ENCODE measurements at places on chromosomes 2 and 18.

GRCh38 chr18:21306368-21306767, 64.3 kb downstream of the GREB1L start:
- no peak for DNase-seq

DNA sequence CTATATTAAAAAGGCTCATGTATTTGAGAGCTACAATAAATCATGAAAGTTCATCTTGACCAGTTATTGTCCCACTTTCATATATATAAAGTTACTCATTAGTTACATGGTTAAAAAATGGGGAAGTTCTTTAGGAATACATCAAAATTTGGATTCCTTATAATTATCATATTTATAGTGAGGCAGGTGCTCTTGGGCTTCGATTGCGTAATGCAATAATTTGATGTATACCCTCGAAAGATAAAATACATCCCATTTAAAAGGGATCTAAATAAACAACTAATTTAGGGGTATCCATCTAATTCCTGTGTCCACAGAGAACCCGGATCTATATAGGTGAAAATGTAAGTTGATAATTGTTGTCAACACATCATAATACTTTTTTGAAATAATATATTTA, 444.6 kb downstream of the RIT2 start:
- no peak for DNase-seq

DNA sequence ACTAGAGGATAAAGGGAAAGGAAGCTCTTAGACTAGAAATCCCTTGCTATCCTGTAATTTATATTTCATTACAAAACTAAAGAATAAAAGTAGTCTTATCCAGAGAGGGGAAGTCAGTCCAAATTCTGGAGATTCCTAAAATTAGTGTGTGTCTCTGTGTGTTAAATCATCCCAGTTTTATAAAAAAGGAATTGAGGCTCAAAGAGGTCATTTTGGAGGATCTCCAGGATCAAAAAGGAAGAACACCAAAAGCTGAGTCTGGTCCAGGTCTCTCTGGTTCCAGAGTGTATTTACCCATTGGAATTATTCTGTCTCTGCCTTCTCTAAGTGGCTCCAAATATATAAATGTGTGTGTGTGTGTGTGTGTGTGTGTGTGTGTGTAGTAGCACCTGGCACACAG, 166.7 kb downstream of the NRXN1 start:
- no peak for DNase-seq

GRCh38 chr2:47313141-47313691, 89.7 kb upstream of the MSH2 start:
- DNase-seq = no peak

- no peak for DNase-seq
Observed at GRCh38 chr2:191632426-191632825, 45.5 kb upstream of the NABP1 start.

DNA sequence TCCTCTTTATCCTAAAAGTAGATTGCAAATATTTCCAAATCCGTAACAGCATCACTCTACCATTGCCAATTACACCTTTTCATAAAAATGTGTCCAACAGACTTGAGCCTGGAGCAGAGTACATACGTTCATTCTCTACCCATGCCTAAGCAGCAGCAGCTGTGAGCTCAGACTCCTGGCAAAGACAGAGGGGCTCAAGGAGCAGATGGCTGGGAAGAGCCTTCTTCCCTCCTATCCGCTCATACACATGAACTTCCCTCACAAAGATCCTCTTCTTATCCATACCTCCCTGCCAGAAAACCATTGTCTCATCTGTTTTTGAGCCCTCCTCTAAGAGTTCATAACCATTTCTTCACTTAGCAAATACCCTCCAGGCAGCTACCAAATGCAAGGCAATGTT, 164.3 kb upstream of the ARL4C start:
- no peak for DNase-seq

DNA sequence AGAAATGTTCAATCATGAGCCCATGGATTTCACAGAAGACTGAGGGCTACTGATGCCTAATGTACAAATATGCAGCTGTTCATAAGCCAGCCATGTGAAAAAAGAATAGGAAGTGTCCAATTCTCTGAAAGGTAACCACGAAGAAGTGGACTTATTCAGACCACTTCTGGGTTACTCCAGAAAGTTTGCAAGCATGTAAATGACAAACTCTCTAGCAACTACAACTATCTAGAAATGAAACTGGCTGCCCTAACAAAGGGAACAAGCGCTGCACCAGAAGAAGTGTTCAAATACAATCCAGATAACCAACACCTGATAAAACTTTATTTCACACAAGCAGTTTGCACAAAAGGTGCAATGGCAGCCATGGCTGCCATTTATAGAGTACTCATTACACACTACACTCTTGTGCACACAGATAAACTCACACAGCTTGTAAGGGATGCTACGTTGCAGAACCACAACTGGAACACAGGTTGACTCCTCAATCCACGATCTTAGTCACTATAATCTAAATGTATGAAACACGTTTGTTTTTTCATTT, 13.9 kb downstream of the MBOAT2 start:
- no peak for DNase-seq

- no peak for DNase-seq
Observed at GRCh38 chr2:98769784-98770183, 38.9 kb upstream of the MGAT4A start.

- no peak for DNase-seq
Observed at GRCh38 chr18:24790347-24790746, 329.9 kb downstream of the HRH4 start.

DNA sequence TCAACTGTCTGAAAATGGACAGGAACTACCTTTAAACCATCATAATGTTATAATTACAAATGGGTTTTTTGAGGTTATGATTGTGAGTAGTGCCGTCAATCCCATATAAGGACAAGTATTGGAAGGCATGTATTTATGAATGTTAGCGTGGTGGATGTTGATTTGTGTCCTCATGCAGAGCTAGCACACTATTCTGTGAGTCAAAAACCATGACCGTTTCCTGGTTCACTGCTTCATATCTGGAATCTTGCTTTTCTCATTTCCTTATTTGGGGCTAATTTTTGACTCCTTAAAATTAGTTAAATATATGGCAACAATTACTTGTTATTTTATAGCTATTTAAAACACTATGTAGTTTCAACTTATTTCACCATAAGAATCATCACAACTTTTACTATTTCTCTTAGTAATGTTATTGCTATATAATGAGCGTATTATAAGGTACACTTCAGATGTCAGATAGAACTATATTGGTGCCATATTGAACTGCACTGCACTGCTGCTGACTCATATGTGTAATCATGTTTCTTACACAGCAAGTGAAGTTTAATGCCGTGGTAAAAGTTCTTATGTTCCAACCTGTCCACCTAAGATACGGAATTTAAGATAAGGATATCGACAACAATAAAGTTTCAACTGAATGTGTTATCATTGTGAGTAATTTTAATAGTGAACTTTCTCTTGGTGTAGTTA, 192.8 kb downstream of the PTGR3 start:
- DNase-seq = peak; percentile 18

DNA sequence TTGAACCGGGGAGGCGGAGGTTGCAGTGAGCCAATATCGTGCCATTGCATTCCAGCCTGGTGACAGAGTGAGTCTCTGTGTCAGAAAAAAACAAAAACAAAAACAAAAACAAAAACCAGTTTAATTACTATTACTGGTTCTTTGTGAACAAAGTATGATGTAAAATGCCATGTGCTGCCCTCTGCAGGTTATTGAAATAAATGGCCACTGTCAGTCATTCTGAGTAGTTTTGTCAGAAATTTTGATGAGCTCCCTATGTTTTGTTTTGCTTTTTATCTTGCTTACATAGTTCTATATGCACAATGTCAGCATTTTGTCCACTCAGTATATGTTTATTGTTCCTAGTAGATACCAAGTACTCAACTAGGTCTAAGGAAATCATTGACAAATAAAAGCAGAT, 423.6 kb upstream of the CHST9 start:
- no peak for DNase-seq

Measured in fibroblast of skin of right quadriceps (primary cell).